ENCODE measurements at places on chromosomes 6 and 20.

DNA sequence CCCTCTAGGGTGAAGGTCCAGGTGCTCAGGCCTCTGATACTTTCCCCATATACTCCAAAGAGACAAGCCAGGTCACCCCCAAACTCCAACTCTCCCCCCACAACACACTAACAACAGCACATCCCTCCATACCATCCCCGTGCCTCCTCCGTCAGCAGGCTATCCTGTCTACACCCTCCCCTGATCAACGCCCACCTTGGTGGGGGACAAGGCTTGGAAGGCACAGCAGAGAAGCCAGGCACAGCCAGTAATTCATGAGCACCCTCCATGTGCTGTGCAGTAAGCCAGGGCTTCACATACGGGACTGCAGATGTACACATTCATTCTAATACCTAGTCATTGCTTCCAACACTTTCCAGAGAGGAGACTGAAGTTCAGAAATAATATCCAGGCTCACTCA lies 57.6 kb downstream of the TRERF1 start:
- no peak for DNase-seq

DNA sequence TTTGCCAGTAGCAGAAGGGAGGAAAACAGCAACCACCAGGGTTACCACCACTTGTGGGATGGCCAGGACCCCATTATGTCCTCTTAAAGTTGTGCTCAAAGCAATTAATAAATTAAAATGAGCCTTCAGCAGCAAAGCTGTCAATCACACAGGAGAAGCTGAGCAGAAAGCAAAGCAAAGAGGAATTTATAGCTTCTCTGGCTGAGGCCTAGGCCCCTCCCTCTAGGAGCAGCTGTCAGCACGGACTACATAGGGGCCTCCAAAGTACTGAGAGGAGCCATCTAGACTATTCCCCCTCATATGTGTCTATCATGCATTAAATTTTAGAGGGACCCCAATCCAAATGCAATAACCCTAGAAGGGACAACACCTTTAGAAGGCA lies 6.4 kb downstream of the CCND3 start:
- no peak for DNase-seq

GRCh38 chr20:10795286-10796026 lies 121.7 kb upstream of the JAG1 start:
- DNase-seq, result no peak

- DNase-seq, result no peak
Observed at GRCh38 chr20:438571-439469, 23.5 kb downstream of the TBC1D20 start.

DNA sequence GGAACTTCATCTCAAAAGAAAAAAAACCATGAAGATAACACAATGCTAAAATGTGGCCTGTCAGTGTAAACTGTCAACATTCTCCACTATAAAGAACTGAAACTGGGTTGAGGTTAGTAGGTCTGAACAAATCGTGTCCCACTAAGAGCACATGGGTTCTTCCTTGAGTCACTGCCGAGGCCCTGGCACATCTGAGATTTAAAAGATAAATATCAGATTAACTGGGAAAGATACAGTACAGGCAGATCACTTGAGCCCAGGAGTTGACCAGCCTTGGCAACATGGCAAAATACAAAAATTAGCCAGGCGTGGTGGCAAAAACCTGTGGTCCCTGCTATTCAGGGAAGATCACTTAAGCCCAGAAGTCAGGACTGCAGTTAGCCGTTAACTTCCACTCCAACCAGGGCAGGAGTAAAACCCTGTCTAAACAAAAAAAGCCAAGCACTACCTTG lies 5.6 kb downstream of the EEF1A1 start:
- DNase-seq, result no peak

DNA sequence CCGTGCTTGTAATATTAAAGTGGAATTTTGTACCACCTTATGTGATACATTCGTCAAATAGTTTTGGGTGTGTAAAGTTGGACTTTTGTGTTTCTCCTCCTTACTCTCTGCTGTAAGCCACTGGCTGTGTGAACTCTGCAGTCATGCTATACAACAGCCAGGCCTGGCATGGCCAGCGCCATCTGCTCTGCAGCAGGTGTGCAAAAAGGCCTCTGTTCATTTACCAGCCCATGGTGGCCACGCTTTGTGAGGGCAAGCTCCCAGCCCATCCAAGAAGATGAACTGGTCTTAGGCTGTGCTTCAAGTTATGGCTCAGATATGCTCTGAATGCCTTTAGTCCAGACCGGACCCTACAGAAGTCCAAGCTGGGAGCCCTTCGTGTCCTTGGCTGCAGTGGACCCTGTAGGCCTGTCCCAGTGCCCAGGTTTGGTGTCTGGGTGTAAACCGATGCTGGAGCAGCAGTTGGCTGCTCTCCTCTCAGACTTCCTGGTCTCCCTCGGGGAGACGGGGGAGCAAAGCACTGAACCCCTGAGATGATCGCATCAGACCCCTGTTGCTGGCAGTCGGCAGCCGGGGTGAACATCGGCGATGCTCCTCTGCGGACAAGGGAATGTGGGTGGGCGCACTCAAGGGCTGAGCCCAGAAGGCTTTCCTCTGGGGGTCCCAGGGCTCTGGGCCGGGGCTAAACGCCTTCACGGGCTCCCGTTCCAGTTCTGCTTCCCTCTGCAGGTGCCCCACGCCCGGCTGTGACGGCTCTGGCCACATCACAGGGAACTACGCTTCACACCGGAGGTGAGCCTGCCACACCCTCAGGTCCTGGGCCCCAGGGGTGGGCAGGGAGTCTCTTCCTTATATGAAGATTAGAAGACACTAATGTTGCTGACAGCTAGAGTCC lies 28.6 kb upstream of the PCMTD2 start:
- DNase-seq, result no peak

DNA sequence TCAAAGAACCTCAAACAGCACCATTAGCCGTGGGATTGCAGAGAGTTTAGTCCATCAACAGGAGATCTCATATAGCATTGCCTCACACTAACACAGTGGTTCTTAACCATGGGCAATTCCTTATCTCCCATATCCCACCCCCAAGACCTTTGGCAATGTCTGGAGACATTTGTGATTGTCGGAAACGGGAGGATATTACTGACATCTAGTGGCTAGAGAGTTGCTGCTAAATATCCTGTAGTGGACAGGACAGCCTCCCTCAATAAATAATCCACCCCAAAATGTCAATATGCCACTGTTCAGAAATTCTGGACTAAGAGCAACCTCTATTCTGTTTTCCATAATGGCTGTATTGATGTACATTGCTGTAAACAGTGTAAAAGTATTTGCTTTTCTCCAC lies 210.1 kb upstream of the CCN2 start:
- peak; percentile 13 for DNase-seq

- DNase-seq, result no peak
Observed at GRCh38 chr20:4929686-4930397, 71.5 kb downstream of the SLC23A2 start.

GRCh38 chr6:115064680-115065079 lies 721.9 kb upstream of the HS3ST5 start:
- no peak for DNase-seq

DNA sequence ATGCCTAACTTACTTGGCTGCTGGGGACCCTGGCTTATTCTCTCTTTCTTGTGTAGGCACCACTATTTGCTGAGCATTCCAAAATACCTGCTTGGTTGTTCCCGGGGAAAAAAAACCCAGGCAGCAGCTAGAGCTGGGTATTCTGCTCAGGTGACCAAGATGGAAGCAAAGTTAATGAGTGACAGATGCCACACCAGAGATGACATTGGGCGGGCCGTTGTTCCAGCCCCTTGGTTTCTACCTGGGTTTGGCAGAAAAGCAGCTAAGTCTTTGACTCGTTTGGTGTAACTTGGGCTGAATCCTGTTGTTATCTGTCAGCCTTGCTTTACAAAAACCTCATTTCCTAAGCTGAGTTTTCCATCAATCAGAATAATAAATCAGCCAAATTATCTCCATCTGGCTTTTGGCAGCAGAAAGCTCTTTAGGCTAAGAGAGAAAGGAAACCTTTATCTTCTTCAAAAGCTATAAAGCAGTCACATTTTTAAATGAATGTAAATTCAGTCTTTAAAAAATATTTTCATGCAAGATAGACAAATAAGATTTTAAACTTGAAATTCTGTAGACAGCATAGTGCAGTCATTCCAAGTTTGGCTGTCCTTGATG lies 202.0 kb upstream of the GMDS start:
- DNase-seq, result no peak

- no peak for DNase-seq
Observed at GRCh38 chr6:1604158-1605003, 5.3 kb upstream of the FOXC1 start.

DNA sequence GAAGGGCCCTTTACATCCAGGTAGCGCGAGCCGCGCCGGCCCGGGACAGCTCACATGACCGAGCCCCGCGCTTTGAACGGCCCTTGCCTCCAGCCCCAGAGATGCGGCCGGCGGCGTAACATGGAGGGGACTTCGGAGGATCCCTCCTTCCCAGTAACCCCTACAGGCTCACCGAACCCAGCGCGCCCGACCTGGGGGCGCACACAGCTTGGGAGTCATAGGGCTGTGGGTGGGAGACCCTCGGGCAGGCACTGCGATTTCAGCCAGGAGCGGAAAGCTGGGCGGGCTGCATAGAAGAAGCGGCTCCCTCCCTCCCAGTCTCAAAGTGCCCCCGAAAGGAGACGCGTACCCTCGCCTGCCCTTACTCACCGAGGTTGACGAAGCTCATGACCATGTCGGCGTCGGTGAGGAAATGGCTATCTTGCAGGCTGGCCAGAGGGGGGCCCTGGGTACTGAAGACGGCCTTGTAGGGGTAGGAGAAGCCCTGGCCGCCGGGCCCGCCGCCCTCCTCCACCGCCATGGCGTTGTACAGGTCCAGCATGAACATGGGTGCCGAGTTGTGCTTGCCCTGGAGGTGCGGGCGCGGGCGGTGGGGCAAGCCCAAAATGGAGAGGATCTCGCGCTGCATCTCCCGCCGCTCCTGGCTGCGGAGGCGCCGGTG lies 975 bp downstream of the BMP7 start:
- no peak for DNase-seq

DNA sequence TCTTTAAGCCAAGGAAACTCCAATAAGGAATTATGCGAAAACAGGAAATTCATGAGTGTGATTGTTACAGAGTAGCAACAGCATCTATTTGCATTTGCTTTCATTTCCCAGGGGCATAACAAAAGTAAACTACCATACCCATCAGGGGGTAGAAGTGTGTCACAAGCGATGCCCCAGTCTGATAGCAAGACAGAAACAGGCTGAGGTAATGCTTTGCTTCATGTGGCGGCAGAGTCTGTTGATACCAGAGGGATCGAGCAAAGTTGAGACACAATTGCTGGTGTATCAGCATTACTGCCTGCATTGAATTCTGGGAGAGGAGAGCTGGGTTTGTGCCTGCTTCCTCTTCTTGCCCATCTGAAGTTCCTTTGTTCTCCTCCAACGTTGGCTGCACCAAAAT lies 51.2 kb upstream of the LYRM2 start:
- DNase-seq, result peak; percentile 67

DNA sequence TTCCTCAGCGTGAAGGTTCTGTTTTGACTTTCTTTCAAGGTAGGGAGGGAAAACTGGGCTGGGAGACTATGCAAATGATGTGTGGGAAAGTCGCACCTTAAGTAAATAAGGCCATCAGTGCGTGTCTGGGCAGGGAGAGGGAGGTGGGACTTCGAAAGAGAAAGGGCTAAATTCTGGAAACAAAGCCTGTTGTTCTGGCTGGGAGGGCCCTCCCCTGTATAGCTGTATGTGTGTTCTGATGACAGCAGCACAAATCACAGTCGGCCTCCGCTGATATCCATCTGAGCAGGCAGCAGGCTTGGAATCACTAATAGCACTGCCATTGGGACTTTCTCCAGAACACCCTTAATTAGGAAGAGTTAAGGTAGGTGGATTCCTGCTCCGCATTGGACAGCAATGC lies 19.2 kb downstream of the JAG1 start:
- no peak for DNase-seq

GRCh38 chr6:24358219-24358821 lies 461 bp upstream of the DCDC2 start:
- no peak for DNase-seq

DNA sequence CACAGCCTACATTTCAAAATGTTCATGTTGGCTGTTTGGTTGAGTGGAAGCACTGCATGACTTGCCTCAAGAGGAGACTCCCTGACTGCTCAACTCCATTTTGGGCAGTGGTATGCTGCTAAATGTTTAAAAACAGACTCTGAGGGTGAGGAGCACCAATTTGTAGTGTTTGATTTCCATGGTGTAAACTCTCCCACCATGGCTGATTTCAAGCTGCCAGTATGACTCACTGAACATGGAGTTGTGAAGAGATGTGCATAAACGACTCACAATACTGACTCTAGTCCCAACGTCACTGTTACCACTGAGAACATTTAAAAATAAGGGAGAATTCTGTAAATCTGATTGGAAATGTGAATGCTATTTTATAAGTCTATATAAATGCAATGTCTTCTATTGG lies 70.4 kb downstream of the BACH2 start:
- DNase-seq, result no peak

DNA sequence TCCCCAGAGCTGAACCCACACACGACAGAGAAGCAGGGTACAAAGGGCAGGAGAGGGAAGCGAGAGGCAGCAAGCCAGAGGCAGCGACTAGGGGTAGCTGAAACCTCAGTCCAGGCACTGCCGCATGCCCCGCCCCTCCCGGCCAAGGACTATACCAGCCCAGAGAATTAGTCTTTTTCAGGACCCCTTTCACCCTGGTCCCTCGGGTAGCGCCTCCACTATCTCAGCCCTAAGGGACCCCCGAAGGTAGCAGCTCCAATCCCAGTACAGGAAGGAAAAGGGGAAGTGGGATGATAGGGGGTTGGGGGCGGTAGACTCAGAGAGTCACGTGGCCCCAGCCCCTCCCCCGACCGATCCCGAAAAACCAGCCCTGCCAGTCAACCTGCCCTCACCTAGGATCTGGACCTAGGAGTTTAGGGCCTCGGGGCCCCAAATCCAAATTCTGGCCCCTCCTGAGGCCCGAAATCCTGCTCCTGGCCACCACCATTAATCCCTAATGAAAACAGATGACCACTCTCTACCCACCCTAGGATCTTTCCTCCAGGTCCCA lies 1.3 kb downstream of the RGL2 start:
- no peak for DNase-seq

GRCh38 chr6:98641949-98642719 lies 192.2 kb upstream of the POU3F2 start:
- peak; percentile 71 for DNase-seq

- no peak for DNase-seq
Observed at GRCh38 chr20:48544402-48545339, 283.1 kb downstream of the PREX1 start.

- no peak for DNase-seq
Observed at GRCh38 chr6:81436990-81437389, 315.5 kb downstream of the TENT5A start.

- DNase-seq, result no peak
Observed at GRCh38 chr20:34282041-34282440, 21.1 kb downstream of the AHCY start.

GRCh38 chr6:84026721-84027164 lies 6.8 kb upstream of the MRAP2 start:
- DNase-seq, result no peak

DNA sequence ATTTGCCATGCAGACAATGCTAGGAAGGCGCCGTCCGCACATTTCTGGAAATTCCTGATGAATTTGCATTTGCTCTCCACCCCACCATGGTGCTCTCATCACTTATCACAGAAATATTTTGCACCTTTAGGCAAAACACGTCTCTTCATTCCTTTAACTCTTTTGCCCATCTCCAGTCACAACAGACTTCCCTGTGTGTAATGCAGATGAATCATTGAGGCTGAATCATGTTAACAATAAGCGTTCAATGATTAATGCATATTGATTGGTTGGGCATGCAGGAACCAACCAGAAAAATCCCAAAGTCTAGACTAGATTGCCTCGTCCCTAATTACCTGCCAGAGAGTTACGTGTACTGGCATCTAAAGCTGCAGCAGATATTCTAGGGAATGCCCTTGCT lies 80.0 kb upstream of the ATXN1 start:
- DNase-seq, result no peak

All from hippocampal formation (tissue), 2 donors.